ENCODE measurements at places on chromosomes 6 and 20.
A peak's percentile ranks its signal among the peaks of the same experiment; 100 is the strongest.

DNA sequence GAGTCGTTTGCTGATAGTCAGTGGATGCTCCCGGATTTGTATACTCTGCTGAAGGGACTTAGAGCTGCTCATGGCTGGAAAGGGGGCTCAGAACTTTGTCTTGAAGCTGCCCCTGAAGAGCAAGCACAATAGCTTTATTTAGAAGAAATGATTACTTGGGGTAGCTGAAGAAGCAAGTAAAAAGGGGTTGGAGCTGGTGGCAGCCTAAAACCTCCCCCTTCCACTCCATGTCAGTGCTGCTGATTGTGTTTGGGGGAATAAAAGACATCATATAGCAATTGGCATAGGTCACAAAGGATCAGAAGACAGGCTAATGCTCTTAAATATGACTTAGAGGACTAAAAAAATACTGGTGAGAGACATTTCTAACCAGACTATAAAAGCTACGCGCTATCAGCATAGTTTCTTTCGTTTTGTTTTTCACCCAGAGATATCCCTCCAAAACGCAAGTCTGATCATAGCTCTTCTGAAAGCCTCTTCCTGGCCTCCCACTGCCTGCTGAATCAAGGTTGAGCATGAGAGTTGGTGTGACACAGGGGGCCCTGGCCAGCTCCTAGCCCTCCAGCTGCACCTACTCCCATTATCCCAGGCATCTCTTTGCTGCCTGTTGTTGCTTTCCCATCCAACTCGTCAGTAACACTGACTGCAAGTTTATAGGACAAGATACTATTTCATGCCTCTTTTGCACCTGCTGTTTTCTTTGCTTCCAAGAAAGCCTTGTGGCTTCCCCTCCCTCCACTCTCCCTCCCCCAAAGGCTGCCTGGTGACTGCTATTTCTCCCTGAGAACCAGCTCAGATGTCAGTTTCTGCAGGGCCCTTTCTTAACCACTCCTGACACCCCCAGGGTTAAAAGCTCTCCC is 33.9 kb upstream of the SGK1 start:
- DNase-seq, result no peak

DNA sequence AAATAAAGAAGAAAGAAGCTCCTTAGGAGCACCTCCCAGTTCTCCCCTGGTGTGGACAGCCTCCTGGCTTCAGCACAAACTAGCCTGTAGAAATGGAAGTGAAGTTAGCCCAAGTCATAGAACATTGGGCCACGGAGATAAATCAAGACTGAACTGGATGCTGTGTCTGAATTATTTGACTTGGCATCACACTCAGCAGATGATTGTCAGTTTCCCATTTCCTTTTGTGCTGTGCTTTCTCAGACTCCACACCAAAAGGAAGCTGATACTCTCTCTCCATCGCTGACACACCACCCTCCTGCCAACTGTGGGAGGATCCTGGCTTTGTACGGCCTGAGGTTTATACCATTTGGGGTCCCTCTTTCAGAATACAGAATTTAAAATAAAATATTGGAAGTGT is 209.8 kb downstream of the TFAP2A start:
- DNase-seq, result no peak

- DNase-seq, result no peak
These were observed 75.0 kb downstream of the PLCB4 start for GRCh38 chr20:9143926-9144325.

DNA sequence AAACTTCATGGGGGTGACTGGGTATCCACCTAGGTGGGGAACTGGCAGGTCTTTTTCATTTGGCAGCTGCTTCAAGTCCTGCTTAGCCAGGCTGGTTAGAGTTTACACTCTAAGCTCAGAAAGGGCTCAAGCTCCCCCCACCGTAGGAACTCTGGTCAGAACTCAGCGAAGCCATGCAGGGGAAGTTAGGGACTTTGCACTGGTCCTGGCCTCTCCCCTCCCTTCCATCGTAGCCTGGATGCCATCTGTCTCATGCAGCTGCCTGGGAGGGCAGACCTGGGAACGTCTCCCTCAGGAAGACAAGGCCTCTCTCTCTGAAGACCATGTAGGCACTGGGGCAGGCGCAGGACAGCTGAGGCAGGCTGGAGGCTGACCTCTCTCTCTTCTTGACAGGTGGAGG is 183.8 kb upstream of the UST start:
- DNase-seq, result no peak

DNA sequence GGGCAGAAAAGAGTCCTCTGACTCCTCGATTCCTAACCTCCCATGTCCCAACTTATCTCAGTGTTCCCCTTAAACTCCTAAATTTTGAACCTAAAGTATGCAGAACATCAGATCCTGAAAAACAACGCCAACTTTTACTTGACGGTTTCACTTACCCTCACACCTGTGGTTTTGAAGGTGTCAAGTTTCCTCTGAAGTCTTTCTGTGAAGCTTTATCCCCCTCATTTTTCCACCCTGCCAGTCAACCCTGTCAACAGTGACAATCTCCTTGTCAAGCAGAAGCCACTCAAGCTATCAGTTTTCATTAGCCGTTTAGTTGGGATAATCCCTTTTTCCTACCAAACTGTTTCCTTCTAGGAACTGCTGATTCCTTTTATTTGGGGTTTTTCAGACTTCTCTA is 245.4 kb upstream of the PREP start:
- no peak for DNase-seq

DNA sequence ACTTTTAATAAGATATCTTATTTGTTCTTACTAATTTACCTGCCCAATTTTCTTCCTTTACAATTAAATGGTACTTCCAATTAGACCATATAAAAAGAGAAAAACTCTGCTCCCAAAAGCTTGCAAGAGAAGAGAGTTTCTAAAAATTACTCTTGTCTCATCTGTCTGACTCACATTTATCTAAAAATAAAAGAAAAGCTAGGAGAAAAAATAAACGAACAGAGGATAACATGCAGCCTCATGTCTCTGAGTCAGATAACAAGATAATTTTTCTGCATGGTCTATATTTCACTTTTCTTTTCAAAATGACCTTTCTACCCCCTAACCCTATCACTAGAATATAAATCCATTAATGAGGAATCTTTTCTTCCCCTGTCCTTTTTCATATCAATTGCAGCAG is 127.2 kb upstream of the TCF21 start:
- no peak for DNase-seq

DNA sequence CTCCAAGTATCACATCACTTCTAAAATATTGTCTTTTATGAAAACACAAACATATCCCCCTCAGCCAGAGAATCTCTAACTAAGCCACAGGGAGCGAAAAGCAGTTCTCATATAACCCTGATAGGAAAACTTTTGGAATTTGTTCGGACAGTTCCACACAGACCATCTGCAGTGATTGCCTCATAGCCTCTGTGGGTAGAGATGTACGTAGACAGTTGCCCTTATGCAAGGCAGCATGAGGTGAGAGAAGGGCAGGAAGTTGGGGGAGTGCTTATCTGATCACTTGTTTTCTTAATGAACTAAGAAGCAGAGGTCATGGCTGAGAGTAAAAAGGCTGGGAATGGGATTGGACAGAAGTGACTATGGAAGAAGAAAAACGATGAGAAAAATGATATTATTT is 39.6 kb downstream of the SLC23A2 start:
- DNase-seq, result no peak

DNA sequence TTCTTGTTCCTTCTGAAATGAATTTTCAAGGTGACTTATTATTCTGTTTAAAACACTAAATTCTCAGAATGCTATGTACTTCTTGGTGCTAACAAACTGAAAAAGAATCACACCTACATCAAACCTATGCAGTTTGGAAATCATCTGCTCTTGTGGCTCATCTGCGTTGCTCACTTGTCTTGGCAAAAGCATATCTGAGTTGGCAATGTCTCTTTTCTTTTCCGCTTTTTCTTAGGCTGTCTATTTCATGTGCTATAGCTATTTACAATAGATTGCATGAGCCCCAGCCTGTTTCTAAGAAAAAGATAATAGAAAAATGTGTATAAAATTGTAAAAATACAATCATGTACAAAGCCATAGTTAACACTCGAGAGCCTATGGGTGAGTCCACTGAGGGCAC is 348.9 kb upstream of the AGPAT4 start:
- no peak for DNase-seq

DNA sequence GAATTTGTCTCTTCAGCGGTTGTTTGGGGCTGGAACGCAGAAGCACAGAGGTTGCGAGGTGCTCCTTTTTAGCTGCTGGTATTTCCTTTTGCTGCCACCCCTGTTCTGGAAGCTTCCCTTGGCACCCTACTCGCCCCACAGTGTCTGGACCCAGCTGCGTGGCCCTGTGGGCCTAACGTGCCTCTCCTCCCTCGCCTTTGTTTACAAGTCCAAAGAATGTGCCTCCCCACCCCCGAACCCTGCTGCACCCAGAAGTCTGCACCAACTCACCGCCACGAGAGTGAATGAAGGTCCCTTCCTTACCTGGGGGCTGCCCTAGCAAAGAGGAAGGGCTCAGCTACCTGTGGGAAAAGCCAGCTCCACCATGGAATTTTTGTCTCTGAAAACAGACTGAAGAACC is 139.7 kb upstream of the RPS6KA2 start:
- no peak for DNase-seq

GRCh38 chr6:36121787-36122494 is 8.4 kb upstream of the MAPK13 start:
- DNase-seq, result no peak

GRCh38 chr20:42309050-42309449 is 690.9 kb upstream of the CHD6 start:
- no peak for DNase-seq

DNA sequence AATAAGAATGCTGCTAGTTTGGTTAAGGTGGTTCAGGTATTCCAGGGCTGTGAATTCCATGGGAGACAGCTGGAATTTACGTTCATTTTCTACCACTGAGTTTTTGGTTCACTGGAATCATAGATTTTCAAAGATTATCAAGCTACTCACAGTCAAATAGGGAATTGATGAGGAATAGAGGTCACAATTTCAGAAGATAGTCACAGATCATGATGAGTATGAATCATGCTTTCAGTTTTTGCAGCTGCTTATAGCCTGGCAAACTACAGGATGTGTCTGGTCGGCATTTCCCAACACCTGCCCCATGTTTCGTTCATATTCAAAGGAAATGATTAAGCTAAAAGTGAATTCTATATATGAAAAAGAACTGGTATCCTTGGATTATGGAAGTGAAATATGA is 58.7 kb downstream of the BCKDHB start:
- DNase-seq, result no peak

DNA sequence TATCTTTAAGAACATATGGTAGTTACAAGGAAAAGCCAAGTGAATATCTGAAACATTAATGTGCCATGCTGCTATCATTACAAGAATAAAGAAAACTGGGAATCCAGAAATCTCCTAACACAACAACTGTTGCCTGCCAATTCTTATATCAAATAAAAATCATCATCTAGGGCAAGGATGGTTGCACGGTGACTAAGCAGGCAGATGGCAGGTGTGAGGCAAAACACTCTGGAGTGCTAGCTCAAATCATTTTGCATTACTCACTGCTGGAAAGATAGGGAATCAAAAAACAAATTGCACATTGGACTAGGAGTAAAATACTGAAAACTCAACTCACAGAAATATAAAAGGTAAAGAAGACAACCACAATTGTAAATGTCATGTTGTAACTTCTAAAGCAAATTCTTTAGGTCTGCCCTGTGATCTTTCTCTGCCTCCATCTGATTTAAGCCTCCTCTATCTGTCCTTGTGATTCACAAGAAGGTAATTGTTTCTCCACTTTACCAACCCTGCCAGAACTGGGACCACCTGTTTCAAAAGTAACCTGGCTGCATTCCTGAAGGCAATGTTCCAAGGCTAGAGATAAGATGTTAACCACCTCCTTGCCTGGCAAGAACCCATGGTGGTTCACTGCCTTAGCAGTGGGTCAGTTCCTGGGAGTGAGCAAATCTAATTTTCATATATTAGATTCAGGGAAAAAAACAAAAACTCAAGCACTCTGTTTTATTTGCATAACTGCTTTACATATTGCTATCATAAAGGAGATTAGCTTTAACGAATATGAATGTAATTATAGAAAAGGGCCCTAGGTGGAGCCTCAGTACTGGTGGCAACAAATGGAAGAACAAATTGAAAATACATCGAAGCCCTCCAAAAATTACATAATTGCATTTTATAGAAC is 33.1 kb upstream of the LCA5 start:
- no peak for DNase-seq

GRCh38 chr6:72757048-72757447 is 135.2 kb downstream of the KCNQ5 start:
- DNase-seq, result no peak

- DNase-seq, result peak; percentile 42
These were observed 6.3 kb downstream of the ZKSCAN3 start for GRCh38 chr6:28355743-28356665.

DNA sequence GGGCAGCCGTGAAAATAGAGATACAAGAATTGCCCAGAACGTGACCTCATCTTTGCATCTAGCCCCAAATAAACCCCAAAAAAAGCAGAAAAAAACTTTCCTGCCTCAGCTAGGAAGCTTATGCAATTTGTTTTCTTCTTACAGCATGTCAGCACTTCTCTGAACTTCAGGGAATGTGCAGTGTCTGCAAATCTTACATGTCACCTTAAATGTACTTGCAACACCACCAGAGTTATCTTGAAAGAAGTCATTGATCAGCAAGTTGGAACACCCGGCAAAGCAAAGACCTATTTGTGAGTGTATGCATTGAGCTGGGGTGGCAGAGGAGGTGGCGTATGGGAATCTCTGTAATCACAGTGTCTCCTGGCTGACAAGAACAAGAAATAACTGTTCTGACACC is 123.4 kb downstream of the PKHD1 start:
- no peak for DNase-seq

DNA sequence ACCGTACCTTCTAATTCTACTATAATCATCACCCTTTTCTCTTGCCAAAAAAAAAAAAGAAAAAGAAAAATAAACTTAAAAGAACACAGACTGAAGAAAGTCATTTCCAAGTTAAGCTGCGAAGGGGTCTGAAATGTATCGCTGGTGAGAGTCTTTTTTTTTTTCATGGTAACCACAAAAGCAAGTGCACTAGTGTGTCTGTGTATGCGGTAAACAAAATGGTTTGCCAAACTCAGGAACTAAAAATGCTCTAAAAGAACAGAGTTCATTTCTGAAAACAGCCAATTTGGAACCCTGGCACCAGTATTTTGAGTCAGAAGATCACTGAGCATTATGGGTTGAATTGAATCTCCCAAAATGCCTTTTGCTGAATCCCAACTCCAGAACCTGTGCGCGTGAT is 46.6 kb downstream of the CDH4 start:
- DNase-seq, result no peak

Measured in AG04449 (cell line).